ENCODE measurements at places on chromosomes 7 and 10.

DNA sequence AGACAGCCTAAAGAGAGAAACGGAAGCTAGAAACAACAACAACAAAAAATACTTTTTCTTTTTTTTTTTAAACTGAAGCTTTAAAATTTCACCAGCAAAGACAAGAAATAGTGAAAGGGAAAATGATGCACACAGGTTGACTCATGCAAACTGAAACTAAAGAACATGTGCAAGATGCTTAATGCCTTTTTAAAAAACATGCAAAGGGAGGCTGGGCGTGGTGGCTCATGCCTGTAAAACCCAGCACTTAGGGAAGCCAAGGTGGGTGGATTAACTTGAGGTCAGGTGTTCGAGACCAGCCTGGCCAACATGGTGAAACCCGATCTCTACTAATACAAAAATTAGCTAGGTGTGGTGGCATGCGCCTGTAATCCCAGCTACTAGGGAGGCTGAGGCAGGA is 15.1 kb upstream of the CUBN start:
- H3K4me1 ChIP-seq: no peaks in the 10 kb centered on the region
- no peaks in the 10 kb centered on the region for H3K36me3 ChIP-seq
- no peak for DNase-seq
- no peak overlapping the region for H3K4me3 ChIP-seq
- H3K27me3 ChIP-seq: no peaks in the 10 kb centered on the region

DNA sequence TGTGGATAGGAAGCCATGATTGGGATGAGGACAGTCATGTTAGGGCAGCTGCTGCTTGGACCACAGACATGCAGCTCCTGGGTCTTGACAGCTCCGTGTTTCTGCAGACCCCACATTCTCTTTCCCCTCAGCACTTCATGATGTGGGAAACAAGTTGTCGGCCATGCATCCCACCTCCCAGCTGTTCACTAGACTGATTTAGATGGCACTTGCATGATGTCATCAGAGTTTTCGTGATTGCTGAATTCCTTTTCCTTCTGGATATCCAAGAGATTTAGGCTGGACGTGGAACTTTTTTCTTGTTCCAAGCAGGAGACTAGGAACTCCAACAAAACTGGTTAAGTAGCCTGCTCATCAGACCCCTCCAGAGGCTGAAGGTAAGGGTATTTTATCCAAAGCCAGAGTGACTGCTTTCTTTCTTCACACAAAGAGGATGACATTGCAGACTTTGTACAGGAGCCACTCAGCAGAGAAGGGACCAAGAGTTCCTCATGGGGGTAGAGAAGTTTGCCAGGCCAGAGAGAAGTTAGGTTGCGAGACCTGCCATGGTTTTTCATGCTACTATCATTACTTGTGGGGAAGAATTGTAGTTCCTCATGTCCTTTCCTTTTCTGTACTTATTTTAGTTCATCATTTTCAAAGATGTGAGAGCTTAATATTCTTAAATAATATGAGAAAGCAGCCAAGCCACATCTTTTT is 117.7 kb upstream of the GJD4 start:
- no peak overlapping the region for H3K27ac ChIP-seq
- no peak for DNase-seq
- no peaks in the 10 kb centered on the region for H3K27me3 ChIP-seq
- no peaks in the 10 kb centered on the region for H3K4me1 ChIP-seq
- H3K36me3 ChIP-seq: peaks cover 4% of the 10 kb centered on the region

DNA sequence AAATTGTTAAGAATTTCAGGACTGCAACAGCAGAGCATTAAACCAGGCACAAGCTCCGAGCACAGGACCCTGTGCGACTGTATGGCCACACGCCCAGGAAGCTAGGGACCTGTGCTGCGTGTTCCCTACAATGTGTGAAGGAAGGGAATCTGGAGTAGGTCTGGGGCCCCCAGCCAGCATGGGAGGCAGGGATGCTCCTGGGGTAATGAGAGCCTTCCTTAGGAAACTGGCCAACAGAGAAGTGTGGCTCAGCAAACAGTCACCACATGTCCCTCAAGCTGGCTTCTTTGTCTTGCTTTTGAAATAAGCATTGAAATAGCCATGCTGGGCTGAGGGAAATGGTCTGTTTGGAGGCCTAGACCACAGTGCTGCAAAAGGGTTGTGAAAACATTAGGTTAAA is 8.2 kb downstream of the BLNK start:
- no peak for DNase-seq
- H3K27me3 ChIP-seq: peaks cover 6% of the 10 kb centered on the region
- H3K27ac ChIP-seq: no peak overlapping the region

DNA sequence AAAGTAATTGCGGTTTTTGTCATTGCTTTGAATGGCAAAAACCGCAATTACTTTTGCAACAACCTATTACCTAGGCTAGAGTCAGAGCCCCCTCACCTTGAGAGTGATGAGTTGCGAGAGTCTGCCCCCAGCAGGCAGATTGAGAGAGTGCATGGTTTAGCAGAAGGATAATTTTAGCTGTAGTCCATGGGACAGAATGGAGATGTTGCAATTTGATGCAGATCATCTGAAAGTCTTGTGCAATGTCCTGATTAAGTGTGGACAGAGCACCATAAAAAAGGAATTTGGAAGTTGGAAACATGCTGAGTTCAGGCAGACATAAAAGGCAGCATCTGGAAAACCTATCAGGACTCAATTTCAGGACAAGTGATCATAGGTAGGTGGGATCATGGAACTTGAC is 48.7 kb downstream of the GPR141 start:
- H3K27me3 ChIP-seq: no peaks in the 10 kb centered on the region
- DNase-seq: peak; percentile 14
- no peak overlapping the region for H3K27ac ChIP-seq

GRCh38 chr10:95646160-95646559 is 10.4 kb downstream of the ALDH18A1 start:
- H3K4me3 ChIP-seq: no peak overlapping the region
- no peaks in the 10 kb centered on the region for H3K27me3 ChIP-seq
- H3K27ac ChIP-seq: no peak overlapping the region
- H3K36me3 ChIP-seq: peaks cover 8% of the 10 kb centered on the region
- DNase-seq: no peak
- H3K4me1 ChIP-seq: no peaks in the 10 kb centered on the region

GRCh38 chr10:110456046-110456445 is 41.7 kb upstream of the DUSP5 start:
- no peaks in the 10 kb centered on the region for H3K27me3 ChIP-seq
- no peaks in the 10 kb centered on the region for H3K36me3 ChIP-seq
- no peak for DNase-seq
- no peaks in the 10 kb centered on the region for H3K4me1 ChIP-seq

DNA sequence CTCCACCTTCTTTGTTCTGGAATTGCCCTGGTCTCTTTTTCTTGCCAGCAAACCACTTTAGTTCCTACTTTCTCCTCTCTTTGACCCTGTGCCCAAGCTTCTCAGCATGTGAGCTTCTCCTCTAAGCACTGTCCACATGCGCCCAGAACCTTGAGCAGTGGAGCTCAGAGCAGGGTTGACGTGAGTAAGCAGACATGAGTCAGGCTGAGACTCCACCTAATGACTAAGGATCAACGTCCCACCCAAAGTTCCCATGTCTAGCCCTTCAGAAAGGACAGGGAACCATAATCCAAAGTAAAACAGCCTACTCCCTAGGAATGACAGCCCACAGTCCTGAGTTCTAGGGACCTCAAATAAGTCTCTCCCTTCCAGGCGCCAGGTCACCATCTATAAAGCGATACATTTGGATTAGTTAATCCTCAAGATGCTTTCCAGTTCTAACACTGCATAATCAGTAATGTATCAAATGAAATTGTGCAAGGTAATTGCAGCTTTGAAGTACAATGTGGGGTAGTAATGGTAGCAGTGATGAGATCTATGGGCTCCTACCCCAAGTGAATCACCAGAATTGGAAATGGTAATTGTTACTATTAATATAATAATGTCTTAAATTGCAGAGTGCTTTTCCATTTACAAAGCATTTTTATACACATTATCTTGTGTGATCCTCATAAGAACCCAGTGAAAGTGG is 44.5 kb downstream of the KCNMA1 start:
- H3K36me3 ChIP-seq: no peaks in the 10 kb centered on the region
- no peak overlapping the region for H3K4me3 ChIP-seq
- no peaks in the 10 kb centered on the region for H3K27me3 ChIP-seq
- no peak overlapping the region for H3K27ac ChIP-seq

GRCh38 chr7:2604608-2605174 is 27.1 kb upstream of the TTYH3 start:
- H3K4me1 ChIP-seq: no peaks in the 10 kb centered on the region
- no peak for DNase-seq
- H3K36me3 ChIP-seq: peaks cover 2% of the 10 kb centered on the region
- H3K4me3 ChIP-seq: no peak overlapping the region

GRCh38 chr10:115974351-115974750 is 298.7 kb downstream of the GFRA1 start:
- no peaks in the 10 kb centered on the region for H3K36me3 ChIP-seq
- no peak overlapping the region for H3K4me3 ChIP-seq
- H3K27me3 ChIP-seq: peaks cover 3% of the 10 kb centered on the region

- DNase-seq: no peak
- H3K27me3 ChIP-seq: no peaks in the 10 kb centered on the region
- peaks cover 18% of the 10 kb centered on the region for H3K4me1 ChIP-seq
- H3K4me3 ChIP-seq: peak overlapping the region; percentile 58
- no peaks in the 10 kb centered on the region for H3K36me3 ChIP-seq
These were observed 899 bp downstream of the PUS7 start for GRCh38 chr7:105521027-105521716.

DNA sequence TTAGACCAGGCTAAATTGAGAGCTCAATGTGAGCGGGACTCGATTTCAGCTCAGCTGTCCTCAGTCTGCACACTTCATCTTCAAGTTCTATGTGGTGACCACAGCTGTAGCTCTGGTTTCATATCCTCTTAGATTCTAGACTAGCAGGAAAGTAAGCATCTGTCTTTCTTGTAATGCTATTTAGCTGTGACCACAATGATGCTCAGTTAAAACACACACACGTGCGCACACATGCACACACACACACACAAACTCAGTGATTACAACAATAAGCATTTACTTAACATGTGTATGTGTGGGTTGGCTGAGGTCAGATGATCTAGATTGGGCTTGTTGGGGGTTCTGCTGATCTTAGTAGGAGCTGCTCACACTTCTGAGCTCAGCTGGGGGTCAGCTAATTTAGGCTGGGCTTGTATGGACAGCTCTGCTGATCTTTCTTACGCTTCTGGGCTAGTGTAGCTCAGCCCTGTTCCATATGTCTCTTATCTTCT is 82.5 kb downstream of the ZNF365 start:
- H3K4me3 ChIP-seq: no peak overlapping the region
- H3K27ac ChIP-seq: no peak overlapping the region
- no peak for DNase-seq
- peaks cover 15% of the 10 kb centered on the region for H3K4me1 ChIP-seq

Measured in T-cell (primary cell).